Amniotic epithelial cell (primary cell): ENCODE measurements at places on chromosomes 12 and 14.
A peak's percentile ranks its signal among the peaks of the same experiment; 100 is the strongest.

- DNase-seq, result peak; percentile 66
These were observed 159.2 kb downstream of the SYT1 start for GRCh38 chr12:79023784-79024183.

DNA sequence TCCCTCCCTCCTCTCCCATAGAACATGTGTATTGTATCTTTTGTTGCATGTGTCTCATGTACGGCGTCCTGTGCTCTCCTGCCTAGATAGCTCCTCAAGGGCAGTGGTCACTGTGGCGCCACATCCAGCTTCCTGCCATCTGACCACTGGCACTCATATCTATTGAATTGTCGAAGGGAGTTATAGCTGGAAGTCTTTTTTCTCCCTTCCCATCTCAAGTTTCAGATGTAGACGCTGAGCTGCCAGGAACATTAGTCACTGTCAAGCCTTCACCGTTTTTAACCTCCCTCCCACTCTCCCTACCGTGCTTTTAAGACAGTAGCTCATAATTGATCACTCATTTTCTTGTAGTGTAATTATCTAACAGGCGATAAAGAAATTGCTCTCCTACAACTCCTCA, 33.0 kb downstream of the MTHFD1 start:
- peak; percentile 65 for DNase-seq

DNA sequence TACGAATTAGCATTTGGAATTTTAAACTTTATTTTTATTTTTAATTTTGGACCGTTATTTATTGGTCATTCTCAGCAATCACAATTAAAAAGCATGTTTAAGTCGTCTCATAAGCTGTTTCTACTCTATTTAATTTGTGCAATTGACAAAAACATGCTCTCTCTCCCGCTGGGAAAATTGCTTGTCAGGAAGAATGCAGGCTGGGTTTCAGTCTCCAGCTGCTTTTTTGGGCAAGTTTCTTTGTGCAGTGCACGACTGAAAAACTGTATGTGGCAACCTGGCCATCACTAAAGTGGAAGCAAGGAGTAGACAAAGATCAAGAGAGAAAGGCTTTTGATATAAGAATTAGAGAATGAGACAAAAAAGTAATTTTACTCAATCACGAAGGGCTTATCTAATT, 941.5 kb upstream of the MDGA2 start:
- no peak for DNase-seq

- DNase-seq, result no peak
These were observed 23.8 kb downstream of the MYL2 start for GRCh38 chr12:110896559-110896958.

- DNase-seq, result no peak
These were observed 53.3 kb downstream of the BEGAIN start for GRCh38 chr14:100533656-100534485.

GRCh38 chr12:1575408-1576401, 18.7 kb downstream of the FBXL14 start:
- peak; percentile 85 for DNase-seq

DNA sequence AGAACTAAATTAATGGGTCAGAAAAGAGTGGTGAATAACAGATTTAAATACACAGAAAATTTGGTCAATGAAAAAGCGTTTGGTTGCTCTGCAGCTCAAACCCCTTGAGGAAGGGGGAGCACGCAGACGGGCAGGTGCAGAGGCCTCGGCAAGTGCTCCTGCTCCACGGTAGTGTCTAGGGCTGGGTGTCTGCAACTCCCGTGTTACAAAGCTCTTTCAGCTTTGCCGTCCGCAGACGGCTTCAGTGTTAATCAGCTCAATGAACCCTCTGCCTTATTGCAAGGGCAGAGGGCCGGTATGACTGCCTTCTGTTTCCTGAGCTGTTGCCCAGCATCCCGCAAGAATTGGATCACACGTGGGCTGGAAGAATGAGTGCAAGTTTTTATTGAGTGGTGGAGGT, 125.7 kb upstream of the TRHDE start:
- no peak for DNase-seq

DNA sequence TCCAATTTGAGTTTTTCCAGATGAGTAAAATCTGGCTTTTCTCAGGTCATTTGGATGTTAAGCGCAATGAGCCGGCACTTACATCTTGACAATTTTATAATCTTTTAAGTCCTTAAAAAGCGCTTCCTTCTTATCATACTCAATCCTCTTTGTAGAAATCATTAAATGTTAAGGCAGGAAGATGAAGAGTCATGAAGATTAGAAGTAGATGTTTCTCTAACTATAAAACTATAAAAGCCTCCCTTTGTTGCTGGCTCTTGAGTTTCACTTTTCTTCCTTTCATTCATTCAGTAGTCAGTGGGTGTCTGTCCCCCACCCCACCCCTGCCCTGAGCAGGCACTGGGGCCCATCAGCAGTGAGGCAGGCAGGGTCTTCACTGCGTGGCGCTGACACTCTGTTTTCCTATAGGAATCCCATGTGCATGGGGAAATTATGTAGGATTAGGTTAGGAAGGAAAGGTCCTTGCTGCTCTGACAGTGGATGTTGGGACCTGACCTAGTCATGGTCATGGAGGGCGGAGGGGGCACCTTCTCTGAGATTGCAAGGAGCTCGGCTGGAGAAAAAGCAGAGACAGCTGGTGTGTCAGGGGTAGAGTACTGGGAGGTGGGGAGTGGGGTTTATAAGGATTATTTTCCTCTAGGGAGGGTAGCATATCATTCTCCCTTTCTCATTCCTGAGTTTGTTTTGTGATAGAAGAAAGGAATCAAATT, 65.8 kb downstream of the CCDC92 start:
- DNase-seq, result no peak

DNA sequence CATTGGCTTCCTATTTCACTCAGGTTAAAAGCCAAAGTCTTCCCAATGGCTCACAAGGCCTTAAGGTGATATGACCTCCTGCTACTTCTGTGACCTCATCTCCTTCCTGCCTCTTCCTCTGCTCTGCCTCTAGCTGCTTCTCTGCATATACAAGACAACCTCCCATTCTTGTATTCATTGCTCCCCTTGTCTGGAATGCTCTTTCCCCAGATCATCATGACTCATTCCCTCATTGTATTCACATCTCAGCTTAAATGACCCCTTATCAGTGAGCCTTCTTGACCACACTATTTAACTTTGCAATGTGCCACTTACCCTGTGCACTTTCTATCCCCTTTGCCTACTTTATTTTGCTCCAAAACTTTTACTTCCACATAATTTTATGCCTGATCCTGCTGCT, 90.2 kb downstream of the PPP1R12A start:
- DNase-seq, result peak; percentile 96

GRCh38 chr14:95953111-95953724, 76.6 kb downstream of the TUNAR start:
- DNase-seq, result no peak

DNA sequence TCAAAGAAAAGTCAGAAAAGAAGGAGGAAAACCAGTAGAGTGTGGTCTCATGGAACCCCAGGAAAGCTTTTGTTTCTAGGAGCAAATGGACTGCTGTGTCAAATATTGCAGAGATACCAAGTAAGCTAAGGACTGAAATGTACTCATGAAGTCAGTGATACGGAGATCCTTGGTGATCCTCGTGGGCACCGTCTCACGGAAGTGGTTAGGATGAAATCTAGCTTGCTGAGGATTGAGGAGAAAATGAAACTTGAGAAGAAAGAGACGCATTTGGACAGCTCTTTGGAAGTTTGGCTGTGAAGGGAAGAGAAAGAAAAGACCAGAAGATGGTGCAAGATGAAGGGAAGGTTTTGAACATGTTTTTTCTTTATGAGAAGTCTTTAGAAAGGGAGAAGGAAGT, 104.0 kb upstream of the CCND2 start:
- DNase-seq, result peak; percentile 5

GRCh38 chr12:43167691-43168090, 384.3 kb downstream of the ADAMTS20 start:
- no peak for DNase-seq

- DNase-seq, result no peak
These were observed 140.8 kb downstream of the SCARB1 start for GRCh38 chr12:124722878-124723277.

DNA sequence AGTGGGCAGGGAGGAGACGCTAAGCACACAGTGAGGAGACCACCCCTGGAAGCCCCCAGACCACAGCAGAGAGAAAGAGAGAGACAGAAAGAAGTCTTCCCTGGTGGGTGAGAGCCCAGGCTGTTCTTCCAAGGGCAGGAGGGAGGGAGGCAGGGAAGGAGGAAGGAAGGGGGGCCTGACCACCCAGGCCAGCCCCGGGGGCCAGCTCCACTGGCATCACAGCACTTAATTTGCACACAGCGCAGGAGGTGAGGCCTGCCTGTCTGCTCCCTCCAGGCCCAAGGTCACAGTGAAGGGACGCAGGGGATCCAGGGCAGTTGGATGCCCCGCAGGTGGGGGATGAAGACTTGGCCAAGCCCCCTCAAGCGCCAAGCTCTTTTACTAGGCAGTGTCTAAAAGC, 141.9 kb upstream of the C14orf180 start:
- DNase-seq, result no peak

DNA sequence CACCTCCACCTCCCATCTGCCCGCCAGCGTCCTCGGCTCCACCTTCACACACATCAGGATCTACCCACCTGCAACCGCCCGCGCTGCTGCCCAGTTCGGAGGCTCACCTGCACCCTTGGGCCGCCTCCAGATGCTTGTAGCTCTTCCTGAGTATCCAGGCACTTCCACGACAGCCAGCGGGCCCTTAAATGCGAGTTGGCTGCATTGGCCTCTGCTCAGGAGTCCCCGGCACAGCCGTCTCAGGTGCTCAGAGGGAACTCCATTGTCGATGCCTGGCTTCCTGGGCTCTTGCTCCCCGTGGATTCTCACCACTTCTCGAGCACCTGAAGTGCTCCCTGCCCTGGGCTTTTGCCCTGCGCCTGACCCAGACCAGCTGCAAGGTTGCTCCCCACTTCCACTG, 21.9 kb upstream of the CDCA4 start:
- DNase-seq, result no peak

DNA sequence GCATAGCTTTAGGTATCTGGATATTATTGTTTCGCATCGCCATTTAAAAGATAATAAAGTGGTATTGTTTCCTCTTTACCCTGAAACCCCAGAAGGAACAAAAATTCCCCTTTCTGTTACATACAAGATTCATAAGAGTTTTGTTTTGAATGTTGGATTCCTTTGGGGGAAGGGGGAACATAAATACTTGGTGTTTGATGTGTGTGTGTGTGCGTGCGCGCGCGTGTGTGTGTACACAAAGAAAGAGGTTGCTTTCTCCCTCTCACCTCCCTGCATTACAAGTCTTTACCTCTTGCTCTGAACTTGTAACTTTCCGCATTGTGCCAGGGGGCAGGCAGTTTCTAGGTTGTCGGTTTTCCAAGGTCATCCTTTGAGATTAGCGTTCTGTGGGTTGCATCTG, 76.4 kb downstream of the GPATCH2L start:
- peak; percentile 31 for DNase-seq

GRCh38 chr14:99176156-99176945, 95.6 kb downstream of the BCL11B start:
- no peak for DNase-seq

DNA sequence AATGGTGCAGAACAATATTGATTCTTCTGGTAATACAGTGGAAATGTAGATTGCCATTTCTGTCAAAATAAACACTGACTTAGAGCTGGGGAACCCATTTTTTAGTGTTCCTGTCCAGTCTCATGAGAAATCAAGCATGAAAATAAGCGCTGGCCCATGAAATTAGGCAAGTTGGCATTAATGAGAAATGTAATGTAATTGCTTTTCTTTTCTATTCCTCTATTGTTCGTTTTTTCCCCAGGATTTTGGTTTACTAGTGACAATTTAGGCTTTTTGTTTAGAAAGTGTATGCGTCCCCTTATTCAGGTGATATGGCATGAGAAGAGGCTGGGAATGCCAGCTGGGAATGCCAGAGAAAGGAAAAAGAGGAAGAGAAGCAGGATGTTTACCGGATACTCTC, 64.4 kb upstream of the KICS2 start:
- no peak for DNase-seq

GRCh38 chr14:43803076-43803689, 703.9 kb downstream of the FSCB start:
- DNase-seq, result no peak

DNA sequence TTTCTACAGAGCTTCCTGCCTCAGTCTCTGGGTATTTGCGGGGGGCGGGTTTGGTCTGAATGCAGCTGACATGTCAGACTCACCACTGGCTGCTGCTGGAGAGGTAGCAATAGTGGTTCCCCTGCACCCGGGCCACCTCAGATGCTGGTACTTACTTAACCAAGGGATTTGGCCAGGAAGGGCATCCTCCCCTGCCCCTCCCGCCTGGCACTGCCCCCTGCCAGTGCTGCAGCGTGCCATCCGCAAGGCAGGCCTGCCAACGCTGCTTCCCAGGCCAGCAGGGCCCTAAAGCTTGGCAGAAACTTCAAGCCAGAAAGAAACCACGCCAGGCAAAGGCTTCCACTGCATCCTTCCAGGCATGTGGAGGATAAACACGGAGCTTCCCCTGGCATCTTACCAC, 22.1 kb downstream of the RAB35 start:
- DNase-seq, result no peak

- no peak for DNase-seq
These were observed 100.8 kb downstream of the GAS2L3 start for GRCh38 chr12:100674036-100674888.

DNA sequence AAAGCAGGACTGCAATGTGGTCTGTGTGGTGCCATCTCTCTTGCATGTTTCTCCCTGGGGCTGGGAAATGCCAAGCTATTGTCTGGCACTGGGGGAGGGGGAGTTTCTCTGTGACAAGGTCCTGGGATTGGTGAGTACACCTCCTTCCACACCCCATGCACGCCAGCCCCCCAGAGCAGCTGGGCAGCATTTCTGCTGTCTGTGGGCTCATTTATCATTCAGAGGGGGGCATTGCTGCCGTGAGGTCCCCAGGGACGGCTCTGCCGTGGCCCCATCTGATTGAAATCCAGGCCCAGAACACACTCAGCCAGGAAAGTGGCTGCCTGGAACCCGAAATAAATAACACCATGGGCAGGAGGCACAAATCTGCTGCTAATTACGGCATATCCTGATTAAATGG, 12.6 kb upstream of the FAM222A start:
- no peak for DNase-seq

DNA sequence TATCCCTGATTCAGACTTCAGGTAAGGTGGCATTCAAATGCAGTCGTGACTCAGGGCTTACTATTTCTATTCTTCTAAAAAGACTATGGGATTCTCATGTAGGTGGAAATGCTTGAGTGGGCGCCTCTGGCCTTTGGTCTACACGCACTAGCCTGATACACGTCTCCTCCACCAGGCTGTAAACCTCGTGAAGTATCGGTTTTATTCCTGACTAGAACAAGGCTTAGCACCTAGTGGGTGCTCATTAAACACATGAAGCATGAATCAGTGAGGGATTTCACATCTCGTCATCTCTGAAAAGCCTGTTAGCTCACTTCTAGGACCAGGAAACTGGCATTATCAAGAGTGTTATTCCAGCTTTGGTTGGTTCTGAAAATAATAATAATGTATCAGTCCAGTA, 17.7 kb upstream of the HNF1A start:
- no peak for DNase-seq

DNA sequence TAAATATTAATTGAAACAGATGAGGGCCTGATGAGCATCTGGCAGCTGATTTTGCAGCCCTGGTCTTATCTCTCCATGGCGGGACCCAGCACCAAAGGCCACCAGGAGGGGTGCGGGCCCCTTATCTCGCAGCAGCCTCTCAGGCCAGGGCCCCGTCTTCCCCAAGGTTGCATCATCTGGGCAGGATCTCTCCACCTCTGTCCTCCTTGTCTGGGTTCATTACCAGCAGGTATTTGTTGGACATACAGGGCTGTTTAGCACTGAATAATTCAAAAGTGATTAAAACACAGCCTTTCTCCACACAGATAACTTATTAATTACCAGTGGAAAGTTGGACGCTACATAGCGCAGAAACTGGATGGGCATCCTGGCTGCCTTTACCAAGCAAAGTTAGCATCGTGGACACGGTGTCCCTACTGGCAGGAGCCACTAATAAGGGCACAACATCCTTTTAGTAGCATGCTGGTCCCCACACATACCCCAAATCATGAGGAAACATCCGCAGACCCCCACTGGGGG, 25.8 kb downstream of the TMEM120B start:
- DNase-seq, result no peak
